ENCODE measurements at places on chromosomes 13 and 19.

GRCh38 chr13:44703371-44703770, 127.2 kb upstream of the TSC22D1 start:
- peak; percentile 44 for DNase-seq

GRCh38 chr13:103487841-103488240, 421.6 kb upstream of the SLC10A2 start:
- no peak for DNase-seq

GRCh38 chr13:98988780-98989179, 10.9 kb upstream of the DOCK9 start:
- DNase-seq, result no peak

DNA sequence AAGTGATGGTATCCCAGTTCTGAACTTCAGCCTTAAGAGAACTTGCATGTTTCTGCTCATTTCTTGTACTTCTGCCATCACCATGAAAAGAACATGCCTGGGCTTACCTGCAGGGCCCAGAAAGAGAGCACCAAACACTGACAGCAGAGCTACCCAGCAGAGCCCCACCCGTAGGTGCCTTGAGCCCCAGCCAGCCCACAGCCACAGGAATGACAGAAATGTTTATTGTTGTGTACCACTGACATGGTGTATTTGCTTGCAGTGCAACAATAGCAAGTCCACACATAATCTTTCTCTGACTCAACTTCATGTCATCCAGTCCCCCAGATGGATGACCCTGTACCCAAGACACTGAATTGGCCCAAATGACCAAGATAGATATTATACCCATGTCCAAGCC, 195.2 kb downstream of the TSHZ3 start:
- peak; percentile 50 for DNase-seq

- DNase-seq, result no peak
These were observed 42.4 kb downstream of the ADGRE3 start for GRCh38 chr19:14632286-14632685.

DNA sequence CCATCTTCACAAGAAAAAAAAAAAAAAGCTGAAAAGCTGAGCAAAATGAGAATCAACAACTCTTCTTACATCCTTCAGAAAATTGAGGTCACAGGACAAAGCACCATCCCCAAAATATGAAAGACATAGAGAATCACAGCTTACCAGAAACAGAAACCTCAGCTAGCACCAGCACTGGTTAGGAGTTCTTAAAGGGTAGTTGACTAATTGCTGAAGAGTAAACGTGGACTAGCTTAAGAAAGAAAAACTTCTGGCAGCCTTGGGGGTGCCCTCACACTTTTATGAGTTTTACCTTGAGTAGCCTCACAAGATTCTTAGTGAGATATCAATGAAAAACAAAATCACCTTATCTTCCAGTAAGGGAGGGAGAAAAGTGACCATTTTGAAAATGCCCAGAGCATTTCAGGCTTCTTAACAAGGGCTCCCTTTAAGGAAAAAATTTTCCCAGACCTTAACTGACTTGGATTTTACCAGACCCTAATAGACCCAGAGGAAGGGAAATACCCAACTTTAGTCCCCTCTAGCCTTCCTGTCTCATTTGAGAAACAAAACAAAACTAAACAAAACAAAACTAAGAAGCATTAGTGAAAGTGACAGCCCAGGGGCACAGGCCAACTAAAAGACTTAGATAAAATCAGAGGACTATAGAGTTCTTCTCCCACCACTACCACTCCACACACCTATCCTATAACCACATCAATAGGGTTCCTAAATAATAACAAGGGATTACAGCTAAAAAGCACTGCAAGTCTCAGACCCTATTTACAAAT, 888.6 kb downstream of the DIAPH3 start:
- no peak for DNase-seq
